Activated gamma-delta T cell (primary cell): ENCODE measurements at places on chromosomes 3 and 15.

GRCh38 chr3:141578202-141578973 is 91.6 kb downstream of the RASA2 start:
- DNase-seq = no peak

GRCh38 chr3:50584391-50584790 is 15.1 kb downstream of the HEMK1 start:
- no peak for DNase-seq

DNA sequence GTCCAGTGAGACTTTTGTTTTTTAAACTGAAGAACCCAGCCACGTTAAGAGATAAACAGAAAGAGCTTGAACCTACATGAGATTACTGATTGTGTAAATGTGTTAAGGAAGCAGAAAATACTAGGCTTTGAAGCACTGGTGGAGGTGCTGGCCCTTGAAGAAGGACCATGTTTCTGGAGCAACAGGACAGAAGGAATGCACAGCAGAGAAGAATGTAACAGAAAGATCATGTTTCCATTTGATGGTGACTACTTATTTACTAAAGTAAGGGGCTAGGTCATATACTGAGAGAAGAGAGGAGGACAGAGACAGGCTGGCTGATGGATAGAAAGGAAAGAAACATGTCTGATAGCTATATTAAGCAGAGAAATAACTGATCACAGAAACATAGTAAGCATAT is 88.8 kb downstream of the CLASP2 start:
- DNase-seq = no peak

DNA sequence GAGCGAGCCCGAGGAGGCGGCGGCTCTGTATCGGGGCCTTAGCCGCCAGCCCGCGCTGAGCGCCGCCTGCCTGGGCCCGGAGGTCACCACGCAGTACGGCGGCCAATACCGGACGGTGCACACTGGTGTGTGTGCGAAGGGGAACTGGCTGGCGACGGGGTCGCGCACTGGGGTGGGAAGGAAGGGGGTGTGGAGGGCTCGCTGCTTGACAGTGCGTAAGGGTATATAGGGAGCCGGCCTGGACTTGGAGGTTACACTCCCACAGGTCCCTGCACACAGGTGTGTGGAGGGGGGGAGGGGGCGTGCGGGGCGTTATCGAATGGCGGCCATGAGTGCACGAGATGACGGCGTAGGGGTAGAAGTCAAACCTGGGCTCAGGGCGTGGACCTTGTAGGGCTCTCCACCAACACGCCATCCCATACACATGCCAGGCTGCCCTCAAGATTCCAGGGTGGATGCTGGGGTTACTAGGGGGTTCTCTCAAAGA is 389 bp downstream of the APEH start:
- no peak for DNase-seq

GRCh38 chr15:25793354-25794050 is 69.6 kb downstream of the ATP10A start:
- DNase-seq = no peak

DNA sequence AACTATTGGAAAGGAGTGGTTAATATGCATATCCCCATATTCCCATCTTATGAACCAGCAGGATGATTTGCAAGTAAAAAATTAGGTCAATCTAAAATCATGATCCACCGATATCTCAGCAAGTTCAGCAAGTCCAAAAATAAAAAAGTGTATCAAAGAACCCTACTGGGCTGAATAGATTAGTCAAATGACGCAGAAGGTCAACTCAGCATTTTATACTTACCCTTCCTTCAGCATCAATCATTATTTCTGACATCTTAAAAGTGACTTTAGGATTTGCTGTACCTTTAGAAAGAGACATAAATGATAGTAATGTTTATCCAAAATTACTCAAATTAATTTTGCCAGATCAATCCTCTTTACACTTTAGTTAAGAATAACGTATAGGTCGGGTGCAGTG is 32.6 kb downstream of the DPP8 start:
- DNase-seq = no peak

DNA sequence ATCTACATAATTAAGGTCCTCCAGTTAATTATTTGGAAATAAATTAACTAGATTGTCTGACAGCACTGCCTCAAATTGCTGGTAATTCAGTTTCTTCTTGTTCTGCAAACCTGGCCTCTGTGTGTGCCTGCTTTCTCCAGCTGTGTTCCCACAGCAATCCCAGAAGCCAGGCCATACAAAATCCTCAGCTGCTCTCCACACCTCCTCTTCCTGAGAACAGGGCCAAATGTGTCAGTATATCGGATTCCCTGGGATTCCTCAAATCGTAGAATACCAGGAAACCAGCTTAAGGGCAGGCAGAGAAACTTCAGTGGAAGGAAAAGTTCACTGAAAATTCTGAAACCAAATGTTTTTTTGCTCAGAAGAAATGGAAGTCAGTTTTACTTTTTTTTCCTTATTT is 261.4 kb downstream of the ZMAT3 start:
- no peak for DNase-seq

DNA sequence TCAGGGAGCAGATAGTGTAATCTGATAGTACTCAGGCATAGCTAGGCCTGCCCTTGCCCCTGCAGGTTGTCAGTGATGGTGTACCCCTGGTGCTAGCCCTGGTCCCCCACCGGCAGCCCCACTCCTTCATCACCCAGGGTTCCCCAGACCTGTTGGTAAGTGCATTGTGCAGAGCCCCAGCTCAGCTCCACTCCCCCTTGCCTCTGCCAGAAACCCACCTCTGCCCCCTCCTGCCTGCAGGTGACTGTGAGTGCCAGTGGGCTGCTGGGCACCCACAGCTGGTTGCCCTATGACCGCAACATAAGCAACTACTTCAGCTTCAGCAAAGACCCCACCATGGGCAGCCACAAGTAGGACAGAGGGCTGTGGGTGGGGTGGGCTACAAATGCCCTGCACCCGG is 27.5 kb downstream of the NBEAL2 start:
- DNase-seq = no peak
